ENCODE measurements at places on chromosomes 1 and 21. TPM values are rescaled to one million over a fixed set of nuclear protein-coding genes. Genes with fewer than 3 reads are reported as not detected.

Gene THEMIS2
- total RNA-seq: 7.4 TPM

Gene DDOST
- total RNA-seq: 205 TPM

Gene LRRC42
- total RNA-seq: 38.2 TPM

Gene AADACL3
- total RNA-seq: not detected

Gene TMEM240
- 10.2 TPM for total RNA-seq

Gene KCNJ9
- 2.3 TPM for total RNA-seq

Gene SH2D5
- 1.5 TPM for total RNA-seq

Gene C1orf21
- total RNA-seq: 22.8 TPM
